Cardiac muscle cell (in vitro differentiated cells and primary cell): ENCODE measurements at places on chromosomes 1 and 21.

DNA sequence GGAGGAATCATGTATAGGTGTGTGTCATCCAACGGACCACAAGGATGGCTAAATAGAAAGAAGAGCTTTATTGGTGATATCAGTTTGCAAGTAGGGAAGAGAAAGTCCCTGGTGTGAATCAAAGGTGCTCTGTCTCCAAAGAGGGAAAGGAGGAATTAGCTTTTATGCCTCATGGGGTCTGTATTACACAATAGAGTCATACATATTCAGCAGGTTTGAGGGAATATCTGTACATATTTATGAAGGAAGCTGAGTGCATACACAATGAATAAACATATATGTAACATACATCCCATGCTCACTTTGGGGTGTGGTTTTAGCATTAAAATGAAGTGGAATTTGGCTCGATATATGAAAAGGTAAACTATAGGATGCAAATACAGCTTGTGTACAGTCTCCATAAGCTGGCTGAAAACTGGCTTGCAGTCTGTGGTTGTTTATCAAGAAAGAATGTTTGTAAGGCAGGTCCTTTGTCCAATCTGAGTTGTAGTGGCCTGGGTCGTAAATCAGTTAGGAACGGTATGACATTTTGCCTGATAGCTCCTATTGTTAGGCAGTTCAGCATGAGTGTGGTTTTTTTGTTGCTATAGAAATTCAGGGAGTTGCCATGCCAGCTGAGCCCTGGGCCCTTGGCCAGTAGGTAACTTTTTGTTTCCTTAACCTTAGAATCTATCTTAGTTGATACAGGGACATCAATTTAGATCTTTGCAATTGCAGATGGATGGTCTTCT, 198.0 kb upstream of the ZP4 start:
- DNase-seq: no peak

- no peak for DNase-seq
Measured at GRCh38 chr1:99469550-99469971, 176.4 kb upstream of the PALMD start.

- no peak for DNase-seq
Measured at GRCh38 chr1:193457676-193458075, 271.3 kb upstream of the B3GALT2 start.

- no peak for DNase-seq
Measured at GRCh38 chr1:62676611-62677356, 11.4 kb downstream of the DOCK7 start.

GRCh38 chr1:18055156-18055555, 52.4 kb upstream of the IGSF21 start:
- no peak for DNase-seq

DNA sequence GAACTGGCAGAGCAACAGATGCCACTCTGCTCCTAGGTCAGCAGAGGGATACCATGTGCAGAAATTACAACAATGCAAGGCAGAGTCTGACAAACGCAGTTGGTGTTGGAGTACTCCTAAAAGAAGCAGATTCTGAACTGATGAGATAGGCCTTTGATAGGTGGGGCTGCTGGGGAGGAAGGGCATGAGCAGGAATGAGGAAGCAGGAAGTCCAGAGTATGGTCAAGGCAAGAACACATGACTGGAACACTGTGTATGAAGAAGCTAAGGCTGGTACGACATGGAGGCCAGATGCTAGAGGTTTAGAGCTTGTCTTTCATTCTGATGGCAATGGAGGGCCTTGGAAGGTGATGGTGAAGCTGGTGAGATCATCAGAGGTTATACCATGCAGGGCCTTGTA, 11.5 kb upstream of the THRAP3 start:
- no peak for DNase-seq

DNA sequence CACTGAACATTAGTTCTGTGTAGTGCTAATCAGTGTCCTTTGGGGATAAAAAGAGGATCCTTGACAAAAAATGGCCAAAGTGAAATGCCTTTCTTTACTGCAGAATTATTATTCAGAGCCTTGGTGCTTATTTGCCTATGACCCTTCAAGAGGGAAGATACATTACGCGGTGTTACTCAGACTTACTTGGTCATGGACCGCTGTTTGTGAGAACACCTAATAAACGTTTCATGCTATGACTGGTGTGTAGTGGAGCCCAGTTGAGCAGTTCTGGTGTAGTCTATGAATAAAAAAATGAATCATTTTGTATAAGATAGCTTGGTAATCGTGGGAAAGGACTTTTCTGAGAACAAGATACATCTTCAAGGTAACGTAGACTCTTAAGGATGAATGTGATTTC, 8.3 kb downstream of the NFYC start:
- no peak for DNase-seq

DNA sequence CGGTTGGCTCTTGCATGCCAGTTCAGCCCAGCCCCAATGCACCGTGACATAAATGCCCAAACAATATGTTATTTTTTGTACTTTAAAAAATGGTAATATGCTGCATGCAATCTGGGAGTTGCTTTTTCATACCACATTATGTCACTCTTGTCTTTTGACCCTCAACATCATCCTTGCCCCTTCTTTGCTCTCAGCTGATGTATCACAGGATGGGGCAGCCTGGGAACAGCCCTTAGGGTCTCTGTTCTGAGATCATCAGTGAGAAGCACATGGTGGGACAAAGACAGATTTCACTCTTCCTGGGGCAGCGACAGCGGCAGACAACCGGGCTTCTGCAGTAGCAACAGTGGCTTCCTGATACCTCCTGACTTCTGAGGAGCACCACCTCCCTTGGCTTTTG, 79.5 kb downstream of the SETD4 start:
- DNase-seq: no peak

DNA sequence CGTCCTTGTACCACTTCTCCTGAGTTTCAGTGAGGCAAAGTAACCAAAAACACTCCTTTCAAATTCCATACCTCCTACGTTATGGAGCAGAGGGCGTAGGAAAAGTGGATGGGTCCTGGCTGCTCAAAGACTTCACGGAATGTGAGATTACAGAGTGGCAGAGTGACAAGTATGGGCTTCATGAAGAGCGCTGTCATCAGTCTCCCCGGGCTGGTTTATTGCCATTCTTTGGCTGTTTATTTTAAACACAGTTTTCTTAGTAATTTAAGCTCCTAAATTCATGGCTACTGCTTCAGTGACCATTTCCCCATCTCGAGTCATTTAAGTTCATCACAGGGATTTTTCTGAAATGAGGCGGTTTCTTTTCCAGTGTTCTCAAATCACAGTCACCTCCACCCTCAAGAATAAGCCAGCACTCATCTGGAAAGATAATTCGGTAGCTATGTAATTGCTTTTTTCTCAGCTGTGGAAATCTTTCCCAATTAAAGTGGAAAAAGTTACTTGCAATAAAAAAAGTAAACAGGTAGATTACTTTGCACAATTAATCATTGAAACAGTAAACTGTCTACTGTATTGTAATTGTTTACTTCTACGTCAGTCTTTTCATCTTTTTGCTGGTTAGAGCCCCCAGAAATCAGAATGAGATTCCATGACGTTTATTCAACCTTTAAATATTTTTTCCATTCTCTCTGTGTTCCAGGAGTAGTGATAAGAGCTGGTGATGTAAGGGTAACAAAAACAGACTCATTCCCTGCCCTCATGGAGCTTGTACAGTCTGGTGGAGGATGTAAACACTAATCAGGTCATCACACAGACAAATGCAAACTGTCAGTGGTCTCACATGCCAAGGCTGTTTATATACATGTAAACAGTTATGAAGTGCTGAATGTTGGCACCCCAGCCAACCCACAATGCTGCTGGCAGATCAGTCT, 3.0 kb upstream of the SMYD2 start:
- DNase-seq: peak; percentile 77

DNA sequence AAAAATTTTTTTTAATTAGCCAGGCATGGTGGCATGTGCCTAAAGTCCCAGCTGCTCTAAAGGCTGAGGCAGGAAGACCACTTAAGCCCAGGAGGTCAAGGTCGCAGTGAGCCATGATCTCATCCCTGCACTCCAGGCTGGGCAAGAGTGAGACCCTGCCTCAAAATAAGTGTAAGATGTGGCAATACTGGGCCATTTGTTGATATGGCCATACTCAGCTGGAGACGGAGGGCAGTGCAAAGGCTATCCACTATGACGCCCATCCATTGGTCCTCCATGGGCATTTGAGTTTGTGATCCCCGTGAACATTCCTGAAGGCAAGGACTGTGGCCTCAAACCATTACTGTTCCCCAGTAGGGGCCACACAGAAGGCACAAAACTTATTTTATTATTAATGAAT, 1.5 kb downstream of the CASP9 start:
- DNase-seq: no peak

DNA sequence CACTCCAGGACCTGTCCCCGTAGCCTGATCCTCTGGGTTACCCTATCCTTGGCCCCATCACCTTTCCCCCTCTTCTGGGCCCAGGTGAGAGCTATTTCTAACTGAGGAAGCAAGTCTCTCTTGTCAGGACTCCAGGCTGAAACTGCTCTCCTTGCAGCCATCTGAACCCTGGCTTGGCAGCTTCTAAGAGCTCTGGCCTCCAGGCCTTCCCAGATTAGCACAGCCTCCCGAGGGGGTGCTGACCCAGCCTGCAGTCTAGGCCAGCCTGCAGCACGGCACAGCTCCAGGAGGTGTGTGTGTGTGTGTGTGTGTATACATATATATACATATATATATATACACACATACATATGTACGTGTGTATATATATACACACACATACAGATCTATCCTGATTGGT, 17.4 kb downstream of the CACNA1S start:
- DNase-seq: peak; percentile 32

DNA sequence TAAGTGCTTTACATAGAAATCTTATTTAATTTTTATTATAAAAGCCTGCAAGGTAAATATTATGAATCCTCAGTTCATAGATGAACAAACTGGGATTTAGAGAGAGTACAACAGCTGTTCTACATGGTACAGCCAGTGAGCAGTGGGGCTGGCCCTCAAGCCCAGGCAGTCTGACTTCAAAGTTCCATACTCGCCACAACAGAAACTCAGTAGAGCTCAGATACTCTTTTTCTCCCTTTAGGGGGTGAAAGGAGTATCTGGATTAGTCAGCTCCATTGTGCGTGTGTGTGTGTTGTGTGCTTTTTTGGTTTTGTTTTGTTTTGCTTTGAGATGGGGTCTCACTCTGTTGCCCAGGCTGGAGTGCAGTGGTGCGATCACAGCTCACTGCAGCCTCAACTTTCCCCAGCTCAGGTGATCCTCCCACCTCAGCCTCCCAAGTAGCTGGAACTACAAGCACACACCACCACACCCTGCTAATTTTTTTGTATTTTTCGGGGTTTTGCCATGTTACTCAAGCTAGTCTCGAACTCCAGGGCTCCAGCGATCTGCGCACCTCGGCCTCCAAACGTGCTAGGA, 378.5 kb downstream of the SMYD3 start:
- no peak for DNase-seq

DNA sequence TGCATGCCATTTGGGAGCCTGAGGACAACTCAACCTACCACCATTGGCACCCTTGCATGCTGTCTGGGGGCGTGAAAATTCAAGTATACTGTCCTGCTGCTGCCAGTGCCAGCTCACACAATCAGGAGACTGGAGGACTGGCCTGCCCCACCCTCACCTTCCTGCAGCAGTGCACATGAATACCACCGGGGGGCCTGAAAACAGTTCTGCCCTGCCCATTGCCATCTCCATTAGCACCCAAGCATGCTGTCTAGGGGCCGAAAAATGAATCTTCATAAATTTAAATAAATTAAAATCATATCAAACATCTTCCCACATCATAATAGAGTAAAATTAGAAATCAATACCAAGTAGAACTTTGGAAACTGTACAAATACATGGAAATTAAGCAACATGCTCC, 322.1 kb upstream of the TMPRSS15 start:
- peak; percentile 20 for DNase-seq

DNA sequence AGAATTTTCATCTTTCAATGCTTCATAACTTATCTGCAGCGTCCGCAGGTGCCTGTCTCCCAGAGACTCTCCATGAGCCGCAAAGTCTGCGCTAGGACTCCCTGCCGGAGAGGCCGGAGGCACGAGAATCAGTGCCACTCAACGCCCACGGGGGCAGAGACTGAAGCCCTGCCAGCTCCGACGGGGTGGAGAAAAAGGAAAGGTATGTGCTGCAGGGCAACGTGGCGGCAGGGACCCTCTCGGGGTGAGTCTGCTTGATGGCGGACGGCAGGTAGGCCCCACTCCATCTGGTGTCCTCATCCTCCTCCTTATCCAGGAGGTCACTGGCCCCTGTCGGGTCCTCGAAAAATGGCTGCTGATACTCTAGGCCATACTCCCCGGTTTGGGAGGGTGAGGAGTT, 21.9 kb upstream of the MRPS14 start:
- DNase-seq: no peak

DNA sequence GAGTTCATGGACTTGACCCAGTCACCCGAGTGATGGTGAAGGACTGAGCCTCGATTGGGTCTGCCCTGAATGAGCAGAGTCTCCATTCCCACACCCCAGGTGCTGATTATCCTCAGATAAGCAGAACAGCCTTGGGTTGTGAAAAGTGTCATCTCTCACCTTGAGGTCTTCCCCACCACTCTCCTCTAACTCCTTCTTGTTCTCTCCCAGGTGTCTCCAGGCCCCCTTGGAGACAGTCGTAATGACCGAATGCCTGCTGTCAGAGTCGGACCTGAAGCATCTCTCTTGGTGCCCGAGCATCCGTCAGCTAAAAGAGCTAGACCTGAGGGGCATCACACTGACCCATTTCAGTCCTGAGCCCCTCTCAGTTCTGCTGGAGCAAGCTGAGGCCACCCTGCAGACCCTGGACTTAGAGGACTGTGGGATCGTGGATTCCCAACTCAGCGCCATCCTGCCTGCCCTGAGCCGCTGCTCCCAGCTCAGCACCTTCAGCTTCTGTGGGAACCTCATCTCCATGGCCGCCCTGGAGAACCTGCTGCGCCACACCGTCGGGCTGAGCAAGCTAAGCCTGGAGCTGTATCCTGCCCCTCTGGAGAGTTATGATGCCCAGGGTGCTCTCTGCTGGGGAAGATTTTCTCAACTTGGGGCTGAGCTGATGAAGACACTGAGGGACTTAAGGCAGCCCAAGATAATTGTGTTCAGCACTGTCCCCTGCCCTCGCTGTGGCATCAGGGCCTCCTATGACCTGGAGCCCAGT, 3.4 kb downstream of the PRAMEF12 start:
- no peak for DNase-seq

DNA sequence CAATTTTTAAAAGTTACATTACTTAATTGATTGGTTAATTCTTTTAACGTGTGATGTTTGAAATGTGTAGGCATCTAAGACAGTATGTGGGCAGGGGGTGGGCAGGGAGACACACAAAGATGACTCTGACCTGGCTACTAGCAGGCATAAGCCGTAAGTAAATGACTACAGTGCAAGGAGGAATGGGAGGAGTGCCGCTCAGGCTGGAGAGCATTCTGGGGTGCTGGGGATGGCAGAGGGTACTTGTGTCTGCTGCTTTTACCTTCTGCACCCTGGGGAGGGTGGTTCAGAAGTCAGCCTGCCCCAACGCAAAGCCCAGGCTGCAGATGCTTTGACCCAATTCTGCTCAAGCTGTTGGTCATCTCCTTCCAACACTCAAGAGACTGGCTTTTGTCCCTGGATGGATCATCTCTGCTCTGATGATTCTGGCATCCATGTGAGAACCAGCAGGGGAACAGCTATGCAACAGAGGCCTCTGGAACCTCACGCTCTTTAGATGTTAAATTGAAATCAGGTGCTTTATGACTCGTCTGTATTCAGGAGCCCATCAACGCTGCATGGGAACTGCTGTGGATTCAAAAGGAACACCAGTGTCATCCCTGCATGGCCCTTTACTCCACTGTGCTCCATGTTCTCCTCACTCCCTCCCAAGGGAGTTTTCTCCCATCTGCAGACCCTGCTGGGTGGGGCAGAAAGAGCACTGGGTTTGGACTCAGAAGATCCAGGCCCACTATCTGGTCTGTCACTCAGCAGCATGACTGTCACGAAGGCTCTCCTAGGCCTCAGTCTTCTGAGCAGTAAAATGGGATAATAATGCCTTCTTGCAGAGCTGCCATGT, 78.8 kb downstream of the FAM78B start:
- no peak for DNase-seq
